ENCODE measurements at places on chromosomes 12 and 14.
A peak's percentile ranks its signal among the peaks of the same experiment; 100 is the strongest.

DNA sequence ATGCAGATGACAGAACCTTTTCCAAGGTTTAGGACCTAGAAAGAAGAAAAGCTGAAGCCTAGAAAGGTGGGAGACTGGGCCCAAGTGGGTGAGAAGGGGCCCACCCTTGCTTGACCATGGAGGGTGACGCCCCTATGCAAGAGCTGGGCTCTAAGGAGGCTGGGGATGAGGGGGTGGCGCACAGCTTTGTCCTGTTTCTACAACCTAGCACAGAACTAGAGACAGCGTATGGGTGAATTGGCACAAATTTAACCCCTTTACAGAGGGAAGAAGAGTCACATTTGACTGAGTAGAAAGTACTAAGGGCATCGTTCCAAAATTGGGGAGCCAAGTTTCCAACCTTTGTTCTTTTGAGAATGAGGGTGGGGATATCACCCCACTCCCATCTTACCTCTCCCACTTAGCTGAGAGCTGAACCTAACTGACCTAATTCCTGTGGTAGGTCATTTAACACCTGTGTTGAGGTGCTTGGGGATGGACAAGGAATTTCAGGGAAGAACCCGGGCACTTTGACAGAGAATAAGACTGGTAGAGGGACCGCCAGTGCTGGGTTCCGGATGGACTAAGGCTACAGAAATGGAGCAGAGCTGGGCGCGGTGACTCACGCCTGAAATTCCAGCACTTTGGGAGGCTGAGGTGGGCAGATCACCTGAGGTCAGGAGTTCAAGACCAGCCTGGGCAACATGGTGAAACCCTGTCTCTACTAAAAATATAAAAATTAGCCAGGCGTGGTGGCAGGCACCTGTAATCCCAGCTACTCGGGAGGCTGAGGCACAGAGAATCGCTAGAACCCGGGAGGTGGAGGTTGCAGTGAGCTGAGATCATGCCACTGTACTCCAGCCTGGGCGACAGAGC, 5.2 kb downstream of the NFKBIA start:
- DNase-seq = no peak

GRCh38 chr14:76962303-76962660, 66.2 kb downstream of the IRF2BPL start:
- no peak for DNase-seq

- no peak for DNase-seq
These were observed 43.9 kb upstream of the FBRSL1 start for GRCh38 chr12:132445884-132446632.

DNA sequence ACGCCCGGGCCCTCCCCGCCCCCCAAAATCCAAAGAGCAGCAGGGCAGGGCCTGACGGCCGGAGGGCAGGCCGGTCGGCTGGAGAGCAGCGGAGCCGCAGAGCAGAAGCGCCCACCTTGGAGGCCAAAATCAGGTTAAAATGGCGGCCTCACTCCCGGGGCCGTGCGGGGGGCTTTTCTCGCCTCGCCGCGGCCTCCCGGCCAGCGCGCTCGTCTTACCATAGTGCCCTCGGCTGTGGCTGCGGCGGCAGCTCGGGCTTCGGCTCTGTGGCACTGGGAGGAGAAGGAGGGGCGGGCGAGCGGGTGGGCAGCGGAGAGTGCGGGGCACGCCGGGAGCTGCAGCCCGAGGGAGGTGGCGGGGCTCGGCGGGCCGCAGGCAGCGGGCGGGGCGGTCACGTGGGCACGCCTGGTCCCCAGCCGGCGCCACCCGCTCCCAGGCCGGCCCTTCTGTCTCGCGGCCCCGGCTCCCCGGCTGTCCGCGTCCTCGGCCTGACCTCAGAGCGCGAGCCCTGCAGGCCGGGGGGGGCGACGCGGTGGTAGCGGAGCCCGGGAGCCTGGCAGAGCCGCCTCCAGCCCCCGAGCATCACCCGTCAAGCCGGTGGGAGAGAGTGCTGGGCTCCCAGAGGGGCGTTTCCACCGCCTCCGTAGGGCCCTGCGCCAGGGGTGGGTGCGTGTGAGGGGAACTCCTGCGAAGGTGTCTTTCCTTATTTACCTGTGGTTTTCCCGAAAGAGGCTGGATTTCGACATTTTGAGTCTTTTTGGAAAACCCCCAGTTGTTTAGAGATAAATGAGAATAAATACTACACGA, at the start of gene CFL2:
Gene CFL2, minus strand, starts transcription at position 274 of the 807 bp plus-strand sequence. Its CDS starts 53 bp downstream, at position 221.
- peak; percentile 44 for DNase-seq

GRCh38 chr14:75654127-75654732, 6.4 kb downstream of the ERG28 start:
- no peak for DNase-seq

Measured in cortex of kidney (tissue), 1 donor.